Tracheal epithelial cell (primary cell): ENCODE measurements at places on chromosomes 11 and 22. TPM values are rescaled to one million over a fixed set of nuclear protein-coding genes. Genes with fewer than 3 reads are reported as not detected.

The ANO1 gene
- total RNA-seq, result 2.9 and 3.0 TPM in 2 replicates

The UBQLNL gene
- 0.21 TPM in 1 of 2 replicates, not detected in the other for total RNA-seq

The CRYBB3 gene
- not detected in 2 replicates for total RNA-seq

The IGSF9B gene
- under 0.01 and 0.43 TPM in 2 replicates for total RNA-seq

The ZNF214 gene
- total RNA-seq, result 0.24 and 0.85 TPM in 2 replicates

The SCN3B gene
- total RNA-seq, result 0.24 TPM in 1 of 2 replicates, not detected in the other

The PATE4 gene
- total RNA-seq, result not detected in 2 replicates

The TPBGL gene
- total RNA-seq, result not detected in 2 replicates

The EED gene
- total RNA-seq, result 8.7 and 9.2 TPM in 2 replicates

The GDPD4 gene
- total RNA-seq, result not detected in 2 replicates

The CCDC134 gene
- total RNA-seq, result 10.4 and 11.8 TPM in 2 replicates

The SLC5A1 gene
- 1.5 and 1.7 TPM in 2 replicates for total RNA-seq

The IFITM1 gene
- total RNA-seq, result 0.43 and 7.5 TPM in 2 replicates

The FAM83F gene
- total RNA-seq, result 18.1 and 31.8 TPM in 2 replicates

The STARD10 gene
- 113 and 187 TPM in 2 replicates for total RNA-seq

The MYO7A gene
- under 0.01 and 0.24 TPM in 2 replicates for total RNA-seq

The SCO2 gene
- total RNA-seq, result 0.72 and 10.2 TPM in 2 replicates

The LRRC32 gene
- 0.72 TPM in 1 of 2 replicates, not detected in the other for total RNA-seq

The ADAMTS15 gene
- 0.21 and 0.24 TPM in 2 replicates for total RNA-seq

The NCAM1 gene
- total RNA-seq, result 0.24 TPM in 1 of 2 replicates, not detected in the other

The PANX3 gene
- total RNA-seq, result not detected in 2 replicates

The MS4A12 gene
- not detected in 2 replicates for total RNA-seq
